ENCODE measurements at places on chromosomes 11 and 22.

GRCh38 chr11:7579361-7579791 is 65.6 kb downstream of the PPFIBP2 start:
- DNase-seq = no peak

DNA sequence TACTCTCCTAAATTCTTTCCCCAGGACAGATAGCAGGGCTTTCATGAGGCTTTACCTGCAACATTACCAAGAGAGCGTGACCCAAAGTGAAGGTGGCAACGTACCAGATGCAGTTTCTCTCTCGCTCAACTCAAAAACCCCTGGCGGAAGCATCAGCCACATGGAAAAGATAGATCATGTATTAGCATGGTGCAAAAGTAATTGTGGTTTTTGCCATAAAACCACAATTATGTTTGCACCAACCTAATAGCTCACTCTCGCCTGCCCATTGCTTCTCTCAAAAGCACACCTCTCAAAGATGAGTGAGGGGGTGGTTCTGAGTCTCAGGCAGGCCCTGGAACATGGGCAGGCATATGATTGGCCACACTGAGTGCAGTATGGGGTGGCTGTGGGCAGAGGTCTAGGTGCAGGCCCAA is 7.0 kb downstream of the MS4A6A start:
- DNase-seq = no peak

- no peak for DNase-seq
Measured at GRCh38 chr22:27726331-27726685, 75.2 kb downstream of the MN1 start.

GRCh38 chr11:102617466-102618008 is 7.6 kb downstream of the MMP20 start:
- no peak for DNase-seq

GRCh38 chr22:23072911-23073491 is 2.7 kb downstream of the GNAZ start:
- DNase-seq = no peak
